T-cell (primary cell): ENCODE measurements at places on chromosomes 12 and 14.

DNA sequence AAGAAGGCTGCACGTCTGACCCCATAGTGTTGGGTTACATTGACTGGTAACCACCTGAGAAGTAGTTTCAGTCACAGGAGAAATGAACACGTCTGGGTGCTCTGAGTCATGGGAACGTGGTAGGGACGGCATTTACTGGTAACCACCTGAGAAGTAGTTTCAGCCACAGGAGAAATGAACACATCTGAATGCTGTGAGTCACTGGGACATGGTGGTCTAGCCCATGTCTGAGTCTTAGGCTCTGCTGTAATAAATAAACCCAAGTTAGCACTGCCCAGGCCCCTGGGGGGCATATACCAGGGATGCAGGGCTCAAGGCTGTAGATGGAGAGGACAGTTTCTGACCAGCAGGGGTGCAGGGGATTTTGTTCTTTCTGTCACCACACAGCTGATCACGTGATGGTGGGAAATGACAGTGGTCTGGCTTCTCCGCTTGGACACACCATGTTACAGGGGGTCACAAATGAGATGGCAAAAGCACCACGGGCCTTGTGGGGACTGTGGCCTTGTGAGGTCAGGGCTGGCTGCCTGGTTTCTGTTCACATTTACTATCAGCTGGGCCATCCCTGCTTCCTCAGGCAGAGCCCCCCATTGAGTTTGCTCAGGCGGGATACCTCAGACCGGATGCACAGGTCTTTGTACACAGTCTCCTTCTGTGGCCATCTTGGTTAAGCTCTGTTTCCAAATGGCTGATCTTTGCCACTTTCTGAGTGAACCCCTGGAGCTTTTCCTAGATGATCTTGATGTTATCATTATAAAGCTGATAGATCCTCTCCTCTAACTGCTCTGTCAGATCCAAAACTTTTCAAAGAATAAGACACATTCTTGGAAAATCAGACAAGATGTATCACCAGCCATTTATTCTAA, 9.8 kb upstream of the C12orf42 start:
- DNase-seq: no peak

GRCh38 chr12:68790081-68790951, 17.7 kb upstream of the MDM2 start:
- no peak for DNase-seq

GRCh38 chr14:80425686-80426085, 214.4 kb upstream of the DIO2 start:
- no peak for DNase-seq

GRCh38 chr12:24931666-24932405, 17.1 kb downstream of the BCAT1 start:
- no peak for DNase-seq

- no peak for DNase-seq
Observed at GRCh38 chr14:52044791-52045522, 23.9 kb downstream of the NID2 start.

DNA sequence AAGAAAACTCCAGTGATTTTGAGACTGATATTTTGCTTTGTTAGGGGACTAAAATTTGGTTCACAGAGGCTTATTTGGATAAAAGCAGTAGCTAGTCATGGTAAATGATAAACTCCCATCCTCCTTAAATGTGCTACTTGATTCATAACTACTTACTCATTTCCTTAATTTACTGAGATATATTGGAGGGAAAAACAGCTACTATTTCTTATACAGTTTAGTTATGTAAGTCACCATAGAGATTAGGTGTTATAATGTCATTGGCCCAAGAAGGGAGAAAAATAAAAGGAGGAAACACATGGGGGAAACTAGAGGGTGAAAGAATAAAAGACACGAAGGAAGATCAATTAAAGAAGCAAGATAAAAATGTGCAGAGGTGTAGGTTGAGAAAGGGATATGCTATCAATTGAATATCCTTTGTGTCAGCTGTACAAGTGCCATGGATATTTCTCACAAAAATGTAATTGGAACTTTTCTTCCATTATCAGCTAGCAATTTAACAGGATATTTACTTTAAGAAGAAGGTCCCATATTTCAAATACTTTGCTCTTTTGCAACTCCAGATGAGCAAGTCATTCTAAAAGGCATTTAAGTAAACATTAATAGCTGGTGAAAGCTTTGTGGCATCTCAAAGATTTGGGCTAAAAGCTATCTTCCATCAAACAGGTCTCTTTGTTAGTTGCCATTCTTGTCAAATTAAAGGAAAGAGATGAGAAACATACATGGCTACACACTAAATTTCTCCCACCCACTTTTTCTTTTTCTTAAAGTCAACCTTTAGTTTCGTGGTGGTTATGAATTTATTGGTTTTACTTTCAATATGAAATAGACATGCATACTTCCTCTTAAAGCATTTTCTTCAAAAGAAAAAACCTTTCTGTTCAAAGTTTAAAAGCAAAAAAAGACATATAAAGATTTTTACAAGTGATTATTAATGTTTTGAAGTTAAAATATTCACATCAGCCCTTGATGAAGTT, 439.5 kb downstream of the CCER1 start:
- DNase-seq: no peak

DNA sequence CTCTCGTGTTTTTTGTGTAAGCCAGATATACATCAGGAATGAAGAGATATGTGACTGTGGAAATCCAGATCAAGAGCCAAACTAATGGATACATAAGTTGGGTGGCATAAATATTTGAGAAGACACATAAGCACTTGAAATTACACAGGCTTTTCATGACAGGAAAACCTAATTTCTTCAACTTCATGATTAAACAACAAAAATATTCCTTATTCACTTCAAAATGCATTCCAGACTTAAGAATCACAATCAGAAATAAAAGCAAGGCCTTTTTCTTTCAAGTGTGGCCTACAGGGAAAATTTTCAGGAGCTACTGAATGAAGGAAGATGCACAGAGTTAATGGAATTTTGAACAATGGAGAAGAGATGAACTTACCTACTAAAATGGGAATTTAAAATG, 515.6 kb downstream of the FOXG1 start:
- DNase-seq: no peak

GRCh38 chr14:85415015-85415712, 114.8 kb upstream of the FLRT2 start:
- no peak for DNase-seq

- DNase-seq: no peak
Observed at GRCh38 chr14:91496790-91497189, 13.3 kb downstream of the PPP4R3A start.

DNA sequence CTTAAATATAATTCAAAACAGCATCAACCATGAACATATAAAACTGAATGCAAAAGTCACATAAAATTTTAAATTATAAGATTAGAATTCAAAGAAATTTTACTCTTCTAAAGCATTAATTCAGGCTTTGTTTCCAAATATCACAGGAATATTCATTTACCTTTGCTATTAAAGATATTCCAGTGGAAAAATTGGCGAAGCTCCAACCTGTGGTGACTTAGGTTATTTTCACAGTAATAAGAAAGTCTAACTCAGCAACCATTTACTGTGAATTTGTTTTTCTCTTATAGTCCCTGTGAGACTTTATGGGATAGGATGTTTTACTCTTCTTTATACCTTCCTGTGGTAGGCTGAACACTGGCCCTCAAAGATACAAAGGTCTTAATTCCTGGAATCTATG, 3.2 kb downstream of the WDR89 start:
- no peak for DNase-seq

DNA sequence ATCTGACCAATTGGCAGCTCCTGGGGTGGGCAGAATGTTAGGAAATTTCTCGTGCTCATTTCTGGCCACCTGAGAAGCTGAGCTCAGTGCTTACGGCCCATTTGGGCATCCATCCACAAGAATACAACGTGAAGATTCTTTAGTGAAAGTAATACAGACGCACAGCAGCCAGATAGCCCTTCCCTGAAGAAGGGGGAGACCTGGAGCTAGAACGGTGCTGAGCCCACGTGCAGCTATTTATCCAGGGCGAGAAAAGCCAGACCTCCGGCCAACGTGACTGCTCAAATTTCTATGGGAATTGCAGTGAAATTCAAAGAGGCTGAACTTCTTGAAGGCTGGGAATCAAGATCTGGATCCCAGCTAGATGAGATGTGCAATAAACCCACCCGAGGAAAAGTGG, 20.7 kb downstream of the NID2 start:
- DNase-seq: no peak

DNA sequence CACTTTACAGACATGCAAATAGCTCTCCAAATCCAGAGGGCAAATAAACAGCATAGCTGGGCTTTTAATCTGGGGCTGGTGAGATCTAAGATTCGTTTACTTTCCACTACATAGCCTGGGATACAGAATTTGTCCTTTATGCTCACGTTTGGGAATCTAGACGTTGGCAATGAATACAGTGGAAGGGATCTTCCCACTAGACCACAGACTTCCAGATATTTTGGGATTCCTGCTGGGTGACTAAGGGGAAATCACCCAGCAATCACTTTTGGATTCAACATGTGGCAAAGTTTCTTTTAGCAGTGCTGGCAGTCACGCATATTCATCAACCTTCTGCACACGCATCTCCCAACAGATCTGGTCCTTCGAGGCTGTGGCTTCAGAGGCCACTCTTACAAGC, 23.5 kb downstream of the APPL2 start:
- DNase-seq: no peak

DNA sequence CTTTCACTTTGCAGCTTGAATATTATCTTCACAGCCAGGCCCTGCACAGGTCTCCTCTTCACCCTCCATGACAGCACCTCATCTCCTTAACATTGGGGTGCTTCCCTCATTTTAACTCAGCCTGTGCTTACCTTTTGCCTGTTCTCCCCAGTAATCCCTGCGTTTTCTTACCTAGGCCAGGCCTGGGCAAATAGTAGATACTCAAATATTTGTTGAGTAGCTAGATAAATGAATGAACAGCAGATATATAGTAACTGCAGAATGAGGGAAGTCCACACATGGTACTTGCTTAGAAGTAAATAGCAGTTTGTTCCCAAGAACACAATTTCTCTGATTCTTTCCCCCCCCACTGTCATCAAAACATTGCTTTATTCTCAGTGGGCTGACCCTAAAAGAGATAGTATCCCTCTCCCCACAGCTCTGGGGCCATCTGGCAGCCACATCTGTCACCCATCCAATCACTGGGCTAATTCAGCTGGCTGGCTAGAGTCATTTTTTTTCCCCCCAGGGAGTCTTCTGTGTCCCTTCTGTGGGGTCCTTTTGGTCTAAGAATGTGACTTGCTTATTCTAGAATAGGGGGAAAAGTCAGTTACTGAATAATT, 43.2 kb downstream of the APPL2 start:
- no peak for DNase-seq

DNA sequence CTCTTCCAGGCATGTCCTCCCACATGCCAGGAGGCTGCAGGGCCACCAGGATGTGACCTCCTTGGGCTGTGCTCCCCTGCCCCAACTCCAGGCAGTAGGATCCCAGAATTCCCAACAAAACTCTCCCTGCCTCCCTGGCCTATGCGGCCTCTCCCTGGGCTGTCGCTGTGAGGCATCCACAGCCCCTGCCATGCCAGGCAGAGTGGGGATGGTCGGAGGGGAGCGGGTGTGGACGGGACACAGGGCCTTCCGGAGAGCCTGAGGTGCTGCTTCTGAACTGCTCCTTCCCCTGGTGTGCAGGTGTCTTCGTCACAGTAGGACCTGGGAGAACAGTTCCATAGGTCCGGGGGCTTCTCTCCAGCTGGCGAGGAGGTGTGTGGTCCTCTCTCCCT, 18.3 kb downstream of the GPR132 start:
- no peak for DNase-seq

DNA sequence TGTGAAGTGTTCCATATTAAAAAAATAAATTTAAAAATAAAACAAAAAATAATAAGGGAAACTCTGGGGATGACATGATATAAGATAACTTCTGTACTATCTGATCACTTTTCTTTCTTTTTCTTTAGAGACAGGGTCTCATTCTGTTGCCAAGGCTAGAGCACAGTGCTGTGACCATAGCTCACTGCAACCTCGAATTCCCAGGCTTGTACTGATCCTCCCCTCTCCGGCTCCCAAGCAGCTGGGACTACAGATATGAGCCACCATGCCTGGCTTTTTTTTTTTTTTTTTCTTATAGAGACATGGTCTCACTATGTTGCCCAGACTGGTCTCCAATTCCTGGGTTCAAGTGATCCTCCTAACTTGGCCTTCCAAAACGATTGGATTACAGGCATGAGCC, 10.4 kb upstream of the MIPOL1 start:
- DNase-seq: no peak

DNA sequence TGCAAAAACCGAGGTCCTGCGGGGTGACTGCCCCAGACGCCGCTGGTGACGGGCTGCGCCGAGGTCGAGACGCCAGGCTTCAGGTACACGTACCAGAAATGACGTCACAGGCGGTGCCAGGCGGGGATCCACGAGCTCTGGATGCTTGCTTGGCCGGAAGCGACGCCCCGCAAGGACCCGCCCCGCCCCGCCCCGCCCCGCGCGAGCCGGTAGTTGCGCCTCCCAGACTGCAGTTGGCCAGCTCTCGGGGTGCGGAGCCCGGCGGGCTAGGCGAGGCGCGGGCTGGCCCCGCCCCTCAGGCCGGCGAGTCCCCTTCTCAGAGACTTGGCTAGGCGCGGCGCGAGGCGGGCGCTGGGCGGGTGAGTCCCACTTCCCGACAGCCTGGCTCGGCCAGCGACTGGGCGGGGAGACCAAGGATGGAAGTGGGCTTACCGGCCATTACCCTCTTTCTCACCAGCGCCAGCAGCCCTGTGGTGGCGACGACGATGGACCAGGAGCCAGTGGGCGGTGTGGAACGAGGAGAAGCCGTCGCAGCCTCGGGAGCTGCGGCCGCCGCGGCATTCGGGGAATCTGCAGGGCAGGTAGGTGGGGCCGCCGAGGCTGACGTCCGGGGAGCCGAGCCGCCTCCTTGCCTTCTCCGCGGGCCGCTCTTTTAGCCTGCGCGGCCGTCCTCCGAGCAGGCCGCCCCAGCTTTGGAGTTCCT, at the start of gene FAM177A1:
Gene FAM177A1, plus strand, starts transcription at position 225 of the 703 bp plus-strand sequence. Its CDS starts 192 bp downstream, at position 417.
- peak; percentile 100 for DNase-seq

DNA sequence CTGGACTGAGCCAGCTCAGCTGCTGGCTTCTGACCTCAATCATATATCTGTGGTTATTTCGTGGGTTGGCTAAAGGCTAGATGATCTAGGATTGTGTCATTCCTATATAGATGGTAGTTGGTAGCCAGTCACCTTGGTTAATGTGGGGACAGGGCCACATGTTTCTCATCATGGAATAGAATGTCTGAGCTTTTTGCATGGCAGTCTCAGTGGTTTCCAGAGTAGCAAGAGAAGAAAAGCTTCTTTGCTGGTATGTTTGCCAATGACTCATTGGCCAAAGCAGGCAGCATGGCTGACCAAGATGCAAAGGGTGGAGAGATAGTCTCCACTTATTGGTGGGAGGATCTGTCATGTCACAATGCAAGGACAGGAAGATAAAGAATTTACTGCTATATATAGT, 746.4 kb upstream of the FLRT2 start:
- no peak for DNase-seq

DNA sequence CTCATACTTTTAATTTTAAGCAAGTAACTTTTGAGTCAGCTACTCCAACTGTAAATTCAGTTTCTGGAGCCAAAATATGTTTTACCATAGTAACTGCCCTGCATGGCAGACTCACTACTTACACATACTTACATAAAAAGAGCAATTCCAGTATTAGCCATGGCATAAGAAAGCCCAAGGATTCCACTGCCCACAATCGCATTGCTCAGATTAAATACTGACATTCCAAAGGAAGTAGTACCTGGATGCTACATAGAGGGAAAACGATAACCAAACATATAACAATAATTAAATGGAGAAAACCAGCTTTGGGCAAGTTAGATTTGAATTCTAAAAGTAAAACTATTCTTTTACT, 2.2 kb downstream of the SLC38A2 start:
- DNase-seq: no peak
